T follicular helper cell (primary cell): ENCODE measurements at places on chromosomes 4 and X.

GRCh38 chrX:29478336-29479069 lies 736.9 kb upstream of the MAGEB2 start:
- no peak for DNase-seq

- DNase-seq, result no peak
Measured at GRCh38 chr4:187726485-187726884, 269.1 kb upstream of the ZFP42 start.

DNA sequence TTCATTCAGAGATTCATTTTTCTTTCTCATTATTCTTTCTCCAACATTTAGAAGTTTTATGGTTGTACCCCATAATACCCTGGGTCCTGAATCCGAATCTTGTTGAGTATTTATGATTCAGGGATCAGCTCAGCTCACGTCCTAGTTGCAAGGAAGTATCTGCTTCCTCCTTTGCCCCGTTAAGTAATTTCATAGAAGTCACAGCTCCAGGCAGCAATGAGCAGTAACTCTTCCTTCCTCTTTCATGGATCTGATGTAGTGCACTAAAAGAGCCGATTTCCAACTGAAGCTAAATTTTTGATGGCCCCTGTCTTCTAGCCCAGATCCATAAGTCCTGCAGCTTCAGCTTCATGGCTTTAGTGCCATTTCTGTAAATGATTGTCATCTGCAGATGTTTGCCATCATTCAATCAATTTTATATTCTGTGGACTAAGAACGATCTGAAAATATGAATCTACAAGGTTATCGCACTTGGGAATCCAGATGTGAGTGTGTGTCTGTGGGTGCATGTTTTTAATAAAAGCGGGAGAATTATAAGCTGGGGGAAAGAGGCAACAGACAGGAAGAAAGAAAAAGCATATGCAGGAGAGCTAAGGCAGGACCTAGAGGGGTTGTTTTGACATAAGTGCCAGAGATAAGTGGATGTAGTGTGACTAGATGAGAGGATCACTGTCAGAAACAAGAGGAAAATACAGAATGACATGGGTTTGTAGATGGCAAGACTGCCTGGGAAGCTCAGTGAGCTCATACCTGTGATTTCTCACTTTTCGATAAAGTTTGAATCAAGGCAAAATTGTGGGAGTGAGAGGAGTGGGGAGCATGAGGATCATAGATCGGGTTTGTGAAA lies 17.5 kb downstream of the VEGFD start:
- no peak for DNase-seq

- DNase-seq, result no peak
Measured at GRCh38 chr4:40212674-40213527, 16.1 kb downstream of the RHOH start.

DNA sequence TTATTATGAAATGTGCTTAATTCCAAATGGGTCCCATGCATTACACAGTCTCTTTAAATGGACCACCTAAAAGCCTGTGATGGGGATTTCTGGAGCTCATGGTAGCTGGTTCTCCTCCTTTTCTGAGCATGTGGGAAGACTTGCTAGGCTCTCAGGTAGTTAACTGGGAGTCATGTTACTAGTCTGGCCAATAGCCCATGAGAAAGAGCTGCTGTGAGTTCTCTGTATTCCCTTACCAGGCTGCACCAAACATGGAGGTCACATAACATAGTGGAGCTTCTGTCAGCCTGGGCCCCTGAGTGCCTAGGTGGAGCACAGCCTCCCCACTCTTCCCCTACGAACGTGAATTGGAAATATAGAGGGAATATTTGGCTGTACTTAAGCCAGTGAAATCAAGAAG lies 198.4 kb downstream of the MAML3 start:
- no peak for DNase-seq

GRCh38 chrX:38156838-38157237 lies 63.8 kb downstream of the SRPX start:
- no peak for DNase-seq

DNA sequence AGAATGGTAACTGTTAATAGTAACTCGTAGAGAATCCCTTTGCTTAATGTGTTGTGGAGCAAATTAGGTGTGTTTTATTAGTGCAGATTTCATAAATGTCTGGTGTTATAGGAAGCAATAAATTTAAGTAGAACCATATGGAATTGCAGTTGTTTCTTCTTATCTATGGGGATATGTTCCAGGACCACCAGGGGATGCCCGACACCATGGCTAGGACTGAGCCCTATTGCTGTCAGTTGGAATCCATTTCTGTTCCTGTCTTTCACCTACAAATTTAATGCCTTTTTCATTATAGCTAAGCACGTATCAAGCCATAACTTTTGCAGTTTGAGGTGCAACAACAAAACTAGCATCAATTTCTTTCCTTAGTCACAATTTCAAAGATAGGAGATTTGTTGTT lies 72.5 kb downstream of the DDIT4L start:
- no peak for DNase-seq

DNA sequence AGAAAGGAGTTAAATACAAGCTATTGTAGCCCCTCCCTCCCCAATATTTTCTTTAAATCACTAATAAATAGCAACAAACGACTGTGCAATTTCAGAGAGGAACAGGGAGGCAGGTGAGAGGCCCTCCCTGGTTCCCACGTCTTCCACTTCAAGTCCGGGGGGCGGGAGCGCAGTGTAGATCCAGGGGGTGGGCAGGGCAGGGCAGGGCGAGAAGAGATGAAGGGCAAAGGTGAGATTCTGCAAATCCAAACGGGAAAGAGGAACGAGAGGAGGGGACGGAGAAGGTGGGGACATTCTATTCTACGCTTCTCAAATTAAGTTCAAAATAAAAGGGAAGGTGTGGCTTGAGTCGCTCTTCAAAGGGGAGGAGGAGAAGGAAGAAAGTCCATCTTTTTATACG lies 6.8 kb downstream of the NKX6-1 start:
- no peak for DNase-seq

DNA sequence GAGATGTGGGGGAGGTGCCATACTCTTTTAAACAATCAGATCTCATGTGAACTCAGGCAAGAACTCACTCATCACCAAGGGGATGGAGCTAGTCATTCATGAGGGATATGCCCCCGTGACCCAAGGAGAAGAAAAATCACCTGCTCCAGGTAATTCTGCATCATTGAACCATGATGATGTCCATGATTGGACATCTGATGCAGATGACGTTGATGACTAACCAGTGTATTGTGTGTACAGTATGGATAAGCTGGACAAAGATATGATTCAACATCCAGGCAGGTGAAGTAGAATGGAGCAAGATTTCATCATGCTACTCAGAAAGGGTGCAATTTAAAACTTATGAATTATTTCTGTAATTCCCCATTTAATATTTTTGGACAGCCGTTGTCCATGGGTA lies 286.4 kb upstream of the SMIM31 start:
- DNase-seq, result no peak

- DNase-seq, result no peak
Measured at GRCh38 chr4:108360754-108361445, 192.2 kb upstream of the LEF1 start.

- DNase-seq, result peak; percentile 37
Measured at GRCh38 chrX:47831788-47832187, 4.9 kb upstream of the ZNF81 start.

DNA sequence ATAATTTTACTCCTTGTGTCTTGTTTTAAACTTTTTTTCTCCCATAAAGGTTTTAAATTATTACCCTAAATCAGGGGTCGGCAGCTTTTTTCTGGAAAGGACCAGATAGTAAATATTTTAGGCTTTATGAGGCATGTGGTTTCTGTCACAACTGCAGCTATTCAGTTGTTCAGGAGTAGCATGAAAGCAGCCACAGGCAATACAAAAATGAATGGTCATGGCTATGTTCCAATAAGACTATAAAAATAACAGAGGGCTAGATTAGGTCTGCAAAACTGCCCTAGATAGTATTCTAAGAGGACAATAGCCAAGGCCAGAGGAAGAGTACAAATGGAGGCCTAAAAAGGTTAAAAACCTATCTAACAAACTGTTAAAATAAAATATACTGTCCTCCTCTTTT lies 24.6 kb downstream of the HERC5 start:
- no peak for DNase-seq

DNA sequence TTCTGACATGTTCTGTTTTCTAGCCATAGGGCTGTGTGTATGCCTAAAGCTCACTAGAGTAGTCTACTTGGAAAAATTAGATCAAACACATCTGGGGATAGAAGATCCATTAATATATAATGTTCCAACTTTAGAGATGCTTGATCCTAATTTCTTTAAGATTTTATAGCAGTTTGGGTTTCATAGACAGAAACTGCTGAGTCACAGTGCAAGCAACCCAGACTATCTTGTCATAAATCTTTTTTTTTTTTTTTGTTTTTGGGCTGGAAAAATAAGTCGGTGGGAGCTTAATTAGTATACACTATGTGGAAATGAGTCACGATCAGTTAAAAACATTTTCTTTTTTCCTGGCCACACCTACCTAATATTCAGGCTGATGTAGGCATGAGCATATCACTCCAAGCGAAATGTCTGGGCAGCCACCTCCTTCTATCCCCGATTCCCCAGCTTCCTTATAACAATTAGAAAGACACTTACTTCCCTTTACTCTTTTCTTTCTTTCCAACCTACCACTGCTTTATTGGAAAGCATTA lies 58.2 kb upstream of the CASK start:
- no peak for DNase-seq

DNA sequence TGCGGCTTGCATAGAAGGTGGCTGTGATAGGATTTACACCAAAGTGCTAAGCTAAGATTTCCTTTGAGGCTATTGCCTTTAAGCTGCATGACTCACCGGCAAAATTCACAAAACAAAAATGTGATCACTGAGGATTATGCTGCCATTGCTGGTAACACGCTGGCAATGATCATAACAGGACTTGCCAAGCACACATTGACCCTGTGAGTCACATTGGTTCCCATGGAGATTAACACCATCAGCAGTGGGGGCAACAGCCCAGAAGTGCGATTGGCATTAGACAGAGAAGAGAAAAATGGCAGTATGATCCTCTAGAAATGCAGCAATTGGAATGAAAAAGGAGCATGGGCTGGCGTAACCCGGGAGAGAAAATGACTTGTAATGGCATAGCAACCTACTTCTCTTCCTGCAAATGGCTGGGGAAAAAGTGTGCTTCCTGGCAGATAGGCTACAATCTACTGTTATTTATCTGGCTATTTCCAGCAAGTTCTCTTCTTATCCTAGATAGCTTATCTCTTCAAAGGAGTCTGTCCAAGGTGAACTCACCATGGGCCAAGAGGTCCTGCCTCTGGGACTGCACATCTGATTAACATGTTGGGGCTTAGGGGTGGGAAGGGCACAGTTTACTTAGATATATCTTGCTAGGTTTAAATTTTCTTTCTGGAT lies 314.2 kb upstream of the IGFBP7 start:
- no peak for DNase-seq

DNA sequence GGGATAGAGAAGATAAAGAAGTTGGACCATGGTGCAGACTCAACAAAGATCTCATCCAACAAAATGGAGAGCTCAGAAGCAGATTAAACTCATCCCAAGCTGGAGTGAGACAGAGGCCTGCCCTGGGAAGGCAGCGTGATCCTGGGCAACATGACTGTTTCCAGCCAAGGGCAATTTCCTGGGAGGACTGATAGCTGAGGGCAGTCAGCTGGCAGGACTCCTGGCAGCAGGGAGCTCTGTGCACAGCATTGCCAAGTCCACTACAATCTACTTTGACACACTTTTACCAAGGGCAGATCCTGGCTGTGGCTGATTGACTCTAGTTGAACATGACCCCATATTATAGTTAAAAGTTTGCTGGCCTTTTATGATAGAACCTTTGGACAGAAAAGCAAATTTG lies 357.3 kb upstream of the RASGEF1B start:
- no peak for DNase-seq

DNA sequence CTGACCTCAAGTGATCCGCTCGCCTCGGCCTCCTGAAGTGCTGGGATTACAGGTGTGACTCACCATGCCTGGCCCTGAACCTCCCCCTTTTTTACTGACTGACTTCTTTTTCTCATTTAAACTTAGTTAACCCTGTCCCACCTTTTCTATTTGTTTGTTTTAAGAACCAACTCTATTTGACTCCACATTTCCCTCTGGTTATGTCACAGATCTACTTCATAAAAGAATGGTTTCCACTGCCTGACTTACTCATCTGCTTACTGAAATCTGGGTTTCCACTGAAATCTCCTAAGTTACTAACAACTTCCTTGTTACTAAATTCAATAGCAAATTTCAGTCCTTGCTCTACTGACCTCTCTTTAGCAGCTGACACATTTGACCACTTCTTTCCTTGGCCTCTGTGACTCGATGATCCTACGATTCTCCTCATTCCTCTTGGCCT lies 28.0 kb upstream of the NSUN7 start:
- DNase-seq, result no peak

DNA sequence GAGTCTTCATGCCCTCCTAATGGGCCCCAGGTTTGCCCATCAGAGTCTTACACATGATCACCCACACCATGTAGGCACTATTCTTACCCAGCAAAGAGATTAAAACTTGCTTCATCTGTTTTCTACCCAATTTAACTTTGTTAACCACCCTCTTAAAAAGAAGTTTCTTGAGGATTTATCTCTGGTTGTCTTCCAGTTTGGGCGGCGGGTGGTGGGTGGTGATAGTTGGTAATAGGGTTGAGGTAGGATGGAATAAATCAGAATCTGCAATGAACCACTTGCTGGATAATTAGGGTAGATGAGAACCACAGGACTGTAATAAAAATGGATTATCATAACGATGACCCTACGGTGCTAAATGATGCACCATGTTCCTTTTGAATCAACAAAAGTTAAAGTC lies 30.9 kb downstream of the GALNT7 start:
- no peak for DNase-seq

- DNase-seq, result no peak
Measured at GRCh38 chr4:80608281-80608980, 272.9 kb downstream of the CFAP299 start.

DNA sequence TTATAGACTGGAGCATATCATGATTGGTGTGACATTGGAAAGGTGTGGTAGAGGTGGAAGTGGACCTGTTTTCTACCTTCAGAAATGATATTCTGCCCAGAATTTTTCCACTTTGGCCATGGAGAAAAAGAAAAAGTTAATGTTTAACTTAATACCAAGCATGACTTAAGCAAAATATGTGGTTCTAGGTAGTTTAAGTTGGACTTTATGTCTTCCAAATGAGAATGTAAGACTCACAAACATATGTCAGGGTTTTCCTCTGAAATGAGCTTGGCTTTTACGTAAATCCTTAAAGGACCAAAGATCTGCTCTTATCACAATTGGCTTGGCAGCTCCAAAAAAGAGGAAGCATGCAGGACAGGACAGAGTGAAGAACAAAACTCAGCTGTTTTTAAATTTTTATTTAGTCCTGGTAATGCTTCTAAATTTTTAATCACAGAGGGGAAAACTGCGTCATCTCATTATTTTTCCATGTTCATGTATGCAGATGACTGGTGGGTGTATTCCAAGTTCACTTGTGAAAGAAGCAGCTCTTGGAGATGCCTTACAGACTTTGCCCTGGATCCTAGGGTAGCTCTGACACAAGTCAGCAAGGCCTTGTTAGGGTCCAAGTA lies 98.2 kb downstream of the ANK2 start:
- no peak for DNase-seq

DNA sequence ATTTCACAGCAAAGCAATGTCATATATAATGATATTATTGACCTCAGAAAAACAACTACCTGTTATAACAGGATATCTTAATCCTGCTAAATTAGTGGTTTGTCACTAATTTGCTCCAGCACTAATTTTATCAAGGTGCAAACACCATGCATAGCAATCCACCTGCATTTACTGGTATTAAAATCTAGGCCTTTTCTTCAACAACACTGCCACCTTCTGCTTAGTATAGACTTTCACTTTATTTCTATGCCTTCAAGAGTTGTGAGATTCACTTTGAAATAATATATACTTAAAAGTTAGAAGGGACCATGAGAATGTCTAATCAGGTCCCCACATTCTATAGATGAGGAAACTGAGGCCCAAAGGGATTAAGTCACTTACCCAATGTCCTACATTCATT lies 82.1 kb upstream of the IQCM start:
- DNase-seq, result no peak
